ENCODE measurements at places on chromosomes 13 and 19.

- no peak for DNase-seq
These were observed 43.3 kb downstream of the KCNC3 start for GRCh38 chr19:50285833-50286232.

DNA sequence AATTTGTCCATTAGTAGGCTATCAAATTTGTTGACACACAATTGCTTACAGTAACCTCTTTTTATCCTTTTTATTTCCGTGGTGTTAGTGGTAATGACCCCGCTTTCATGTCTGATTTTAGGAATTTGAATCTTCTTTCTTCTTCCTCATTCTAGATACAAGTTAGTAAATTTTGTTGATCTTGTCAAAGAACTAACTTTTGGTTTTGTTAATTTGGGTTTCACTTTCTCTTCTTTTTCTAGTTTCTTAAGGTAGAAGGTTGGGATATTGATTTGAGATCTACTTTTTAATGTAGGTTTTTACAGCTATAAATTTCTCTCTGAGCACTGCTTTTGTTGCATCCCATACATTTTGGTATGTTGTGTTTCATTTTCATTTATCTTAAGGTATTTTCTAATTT is 53.3 kb upstream of the SLC7A1 start:
- DNase-seq: no peak

GRCh38 chr19:17418710-17419109 is 1.1 kb upstream of the MVB12A start:
- no peak for DNase-seq

GRCh38 chr13:71703138-71703537 is 163.9 kb downstream of the DACH1 start:
- no peak for DNase-seq

DNA sequence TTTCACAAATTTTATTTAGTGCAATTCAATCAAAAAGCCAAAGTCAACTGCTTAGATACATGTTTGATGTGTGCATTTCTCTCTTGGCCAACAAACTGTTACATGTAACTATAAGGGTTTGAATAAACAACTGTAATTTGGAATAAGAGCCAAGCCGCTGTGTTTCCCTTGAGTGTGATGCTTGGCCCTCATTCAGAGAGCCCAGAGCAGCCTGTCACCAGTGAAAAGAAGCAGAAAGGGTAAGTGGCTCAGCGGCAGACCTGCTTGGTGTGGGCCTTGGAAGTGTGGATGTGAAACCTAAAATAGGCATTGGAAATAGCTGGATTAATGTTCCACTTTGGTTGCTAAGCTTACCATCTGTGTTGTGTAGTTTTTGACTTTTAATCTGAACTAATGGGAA is 924.6 kb downstream of the OLFM4 start:
- DNase-seq: no peak

- no peak for DNase-seq
These were observed 170.0 kb upstream of the KL start for GRCh38 chr13:32845952-32846950.

DNA sequence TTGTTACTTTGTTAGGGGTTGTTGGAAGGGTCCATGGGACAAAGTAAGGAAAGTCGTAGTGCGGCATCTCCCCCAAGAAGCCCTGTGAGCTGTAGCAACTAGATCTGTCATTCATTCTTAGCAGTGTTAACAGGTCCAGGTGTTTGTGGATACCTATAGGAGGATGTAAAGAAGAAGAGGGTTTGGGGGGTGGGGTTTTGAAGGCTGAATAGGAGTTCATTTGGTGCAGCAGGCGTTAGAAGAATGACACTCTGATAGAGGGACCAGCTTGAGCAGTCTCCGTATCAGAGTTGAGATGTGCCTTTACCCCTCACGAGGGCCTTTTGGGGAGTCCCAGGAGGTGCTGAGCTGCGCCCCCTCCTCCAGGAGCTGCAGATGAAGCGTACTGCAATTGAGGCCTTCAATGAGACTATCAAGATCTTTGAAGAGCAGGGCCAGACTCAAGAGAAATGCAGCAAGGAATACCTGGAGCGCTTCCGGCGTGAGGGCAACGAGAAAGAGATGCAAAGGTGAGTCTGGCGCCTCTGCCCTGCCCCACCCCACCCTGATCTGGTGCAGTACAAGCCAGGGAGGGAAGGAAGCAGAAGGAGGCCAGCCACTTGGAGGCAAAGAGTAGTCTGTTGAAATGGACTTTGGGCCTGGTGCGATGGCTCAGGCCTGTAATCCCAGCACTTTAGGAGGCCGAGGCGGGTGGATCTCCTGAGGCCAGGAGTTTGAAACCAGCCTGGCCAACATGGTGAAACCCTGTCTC is 7.6 kb upstream of the IFI30 start:
- DNase-seq: no peak

- DNase-seq: no peak
These were observed 61.8 kb upstream of the KCTD15 start for GRCh38 chr19:33734913-33735312.

DNA sequence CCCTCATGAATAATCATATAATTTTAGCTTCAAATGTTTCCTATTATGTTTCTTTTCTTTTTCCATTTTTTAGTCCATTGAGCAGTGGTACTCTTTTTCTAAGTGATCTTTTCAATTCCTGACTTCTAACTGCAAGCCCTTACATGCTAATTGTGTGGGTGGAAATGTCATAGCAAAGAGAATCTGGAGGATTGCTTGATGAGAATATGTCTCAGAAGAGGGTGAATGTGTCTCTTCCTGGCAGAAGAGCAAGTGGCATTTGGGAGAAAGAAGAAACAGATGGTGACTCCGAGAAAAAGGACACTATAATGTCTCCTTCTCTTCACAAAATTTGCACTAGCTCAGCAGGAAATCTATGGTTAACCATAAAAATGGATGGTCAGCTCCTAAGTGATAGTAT is 2320.0 kb downstream of the PCDH9 start:
- no peak for DNase-seq

- DNase-seq: peak; percentile 52
These were observed 8.2 kb downstream of the FXYD5 start for GRCh38 chr19:35162471-35163326.

- no peak for DNase-seq
These were observed 733.2 kb upstream of the KLHL1 start for GRCh38 chr13:70841240-70842061.

DNA sequence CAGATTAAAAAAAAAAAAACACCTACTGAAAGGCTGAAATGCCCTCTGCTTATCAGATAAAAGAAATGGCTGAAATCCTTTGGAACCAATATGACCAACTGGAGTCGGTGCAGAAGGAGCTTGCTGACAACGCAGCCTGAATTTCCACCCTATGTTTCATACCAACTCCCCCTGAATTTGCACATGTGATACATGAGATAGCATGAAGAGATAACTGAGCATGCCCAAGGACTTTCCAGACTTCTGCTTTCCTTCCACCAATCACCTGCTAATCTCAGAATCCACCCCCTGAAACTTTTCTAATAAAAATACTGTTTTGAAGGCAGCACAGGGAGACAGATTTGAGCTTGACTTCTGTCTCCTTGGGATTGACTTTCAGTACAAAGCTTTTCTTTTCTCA is 32.2 kb upstream of the WDFY2 start:
- no peak for DNase-seq

DNA sequence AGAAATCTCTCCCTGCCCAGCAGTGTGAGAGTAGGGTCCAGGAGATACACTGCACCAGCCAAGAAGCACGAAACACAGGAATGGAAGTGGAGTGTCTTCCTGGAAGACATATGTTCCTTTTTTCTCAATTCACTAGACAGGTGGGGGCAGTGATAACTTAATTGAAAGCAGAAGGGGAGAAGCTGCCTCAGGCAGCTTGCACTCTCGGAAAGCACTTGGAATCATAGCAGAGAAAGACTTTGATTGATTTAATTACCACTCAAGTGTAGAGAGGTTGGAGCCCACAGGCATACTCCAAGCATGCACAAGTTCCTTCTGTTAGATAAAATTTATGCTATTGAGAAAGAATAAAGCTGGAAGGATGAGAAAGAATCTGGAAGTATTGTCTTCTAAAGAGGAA is 249.4 kb downstream of the SLITRK6 start:
- DNase-seq: no peak

DNA sequence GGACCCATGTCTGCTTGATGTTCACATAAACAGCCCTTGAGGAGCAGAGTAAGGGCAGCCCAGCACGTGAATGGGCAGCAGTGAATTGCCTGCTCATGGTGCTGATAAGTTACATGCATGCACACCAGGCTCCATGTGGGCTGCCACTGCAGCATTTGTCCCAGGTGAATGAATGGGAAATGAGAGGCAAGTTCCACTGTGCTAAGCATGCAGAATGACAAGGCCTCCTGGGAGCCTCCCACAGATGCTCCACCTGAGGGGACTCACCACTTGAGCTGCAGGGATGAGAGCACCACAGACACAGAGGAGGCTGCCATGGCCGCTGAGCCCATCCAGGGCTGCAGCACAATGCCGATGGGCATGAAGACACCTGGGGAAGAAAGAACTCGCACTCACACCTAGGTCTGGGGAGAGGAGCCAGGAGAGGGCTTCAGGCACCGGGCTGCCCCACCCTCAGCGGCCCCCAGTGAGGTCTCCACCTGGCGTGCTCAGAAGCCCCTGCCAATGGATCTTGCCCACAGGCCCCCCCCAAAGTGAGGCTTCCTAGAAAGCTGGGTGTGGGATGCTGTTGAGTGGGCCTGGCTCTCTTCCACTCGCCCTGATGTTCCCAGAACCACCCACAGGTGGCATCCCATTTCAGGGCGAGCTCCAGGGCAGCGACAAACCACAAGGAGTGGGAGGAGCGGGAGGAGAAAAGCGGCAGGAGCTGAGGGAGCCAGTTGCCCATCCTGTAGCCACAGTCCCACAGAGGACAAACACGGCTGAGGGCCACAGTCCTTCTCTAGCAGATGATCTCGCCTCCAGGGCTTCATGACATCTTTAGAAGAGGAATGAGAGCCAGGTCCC is 73.8 kb downstream of the CCDC70 start:
- DNase-seq: no peak

GRCh38 chr19:29302002-29302928 is 89.3 kb upstream of the UQCRFS1 start:
- no peak for DNase-seq

- no peak for DNase-seq
These were observed 516.5 kb downstream of the SUCLA2 start for GRCh38 chr13:47484548-47484947.

GRCh38 chr13:109288151-109288709 is 498.2 kb downstream of the IRS2 start:
- no peak for DNase-seq

GRCh38 chr13:32737111-32737571 is 150.9 kb downstream of the PDS5B start:
- no peak for DNase-seq

DNA sequence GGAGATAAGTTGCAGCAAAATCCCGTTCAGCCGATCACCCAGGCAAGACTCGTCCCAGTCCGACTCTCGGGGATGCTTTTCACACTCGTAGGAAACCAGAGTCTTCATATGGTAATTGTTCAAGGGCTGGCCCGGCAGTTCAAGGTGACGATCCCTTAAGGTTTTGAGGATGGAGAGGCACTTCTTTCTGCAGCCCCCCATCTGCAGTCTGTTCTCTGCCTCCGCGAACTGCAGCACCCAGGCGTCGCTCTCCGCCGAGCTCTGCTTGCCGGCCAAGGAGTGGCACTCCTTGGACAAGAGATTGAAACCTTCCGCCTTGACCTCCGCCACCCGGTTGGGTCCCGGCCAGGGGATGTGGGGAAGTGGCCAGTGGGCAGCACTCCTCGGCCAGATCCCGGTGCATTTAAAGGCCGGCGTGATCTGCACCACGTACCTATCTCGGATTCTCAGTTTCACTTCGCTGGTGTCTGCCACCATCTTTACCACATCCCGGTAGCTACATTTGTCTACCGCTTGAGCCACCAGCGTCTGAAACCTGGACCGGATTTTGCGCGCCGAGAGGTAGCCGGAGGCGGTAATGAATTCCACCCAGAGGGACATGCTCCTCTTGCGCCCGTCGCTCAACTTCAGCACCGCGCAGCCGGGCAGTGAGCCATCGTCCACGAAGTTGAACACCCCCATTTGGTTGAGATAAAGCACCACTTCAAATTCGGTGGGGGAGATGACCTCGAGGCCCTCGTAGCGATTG is 1.1 kb downstream of the MAB21L1 start:
- DNase-seq: no peak

DNA sequence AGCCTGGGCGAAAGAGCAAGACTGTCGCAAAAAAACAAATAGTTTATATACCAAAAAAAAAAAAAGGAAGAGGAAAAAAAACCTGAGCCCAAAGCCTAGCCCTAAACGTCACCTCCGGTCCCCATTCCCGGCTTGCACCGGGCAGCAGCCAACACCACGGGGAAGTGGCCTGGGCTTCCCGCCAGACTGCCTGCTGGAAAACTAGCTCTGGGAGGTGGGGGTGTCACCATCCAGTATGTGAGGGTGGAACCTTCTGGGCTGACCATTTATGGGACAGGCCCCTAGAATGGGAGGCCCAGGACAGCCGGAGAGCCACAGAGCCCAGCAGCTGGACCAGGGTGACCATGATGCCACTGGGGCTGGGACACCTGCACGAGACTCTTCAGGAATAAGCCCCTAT is 37.3 kb downstream of the IL12RB1 start:
- no peak for DNase-seq

DNA sequence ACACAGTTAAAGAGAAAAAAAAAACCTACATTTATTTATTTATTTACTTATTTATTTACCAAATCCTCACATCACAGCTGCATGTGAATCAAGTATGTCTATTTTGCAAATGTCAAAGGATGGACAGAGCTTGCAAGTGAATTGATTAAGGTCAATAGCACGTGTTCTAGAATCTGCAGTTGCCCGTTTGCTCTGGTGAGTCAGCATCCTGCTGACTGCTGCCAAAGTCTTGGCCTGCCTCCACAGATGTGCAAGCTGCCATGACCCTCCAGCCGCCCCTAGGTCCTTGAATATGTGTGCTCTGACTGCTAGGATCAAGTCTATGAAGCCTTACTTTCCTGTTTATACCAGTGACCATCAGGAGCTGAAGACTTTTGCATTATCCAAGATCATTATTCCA is 320.6 kb downstream of the GPC5 start:
- DNase-seq: no peak

- no peak for DNase-seq
These were observed 95.1 kb downstream of the ATP11A start for GRCh38 chr13:112784811-112785482.

GRCh38 chr13:102870677-102871415 is 25.0 kb downstream of the ERCC5 start:
- DNase-seq: no peak

GRCh38 chr19:15264061-15264932 is 32.0 kb upstream of the EPHX3 start:
- DNase-seq: peak; percentile 25

DNA sequence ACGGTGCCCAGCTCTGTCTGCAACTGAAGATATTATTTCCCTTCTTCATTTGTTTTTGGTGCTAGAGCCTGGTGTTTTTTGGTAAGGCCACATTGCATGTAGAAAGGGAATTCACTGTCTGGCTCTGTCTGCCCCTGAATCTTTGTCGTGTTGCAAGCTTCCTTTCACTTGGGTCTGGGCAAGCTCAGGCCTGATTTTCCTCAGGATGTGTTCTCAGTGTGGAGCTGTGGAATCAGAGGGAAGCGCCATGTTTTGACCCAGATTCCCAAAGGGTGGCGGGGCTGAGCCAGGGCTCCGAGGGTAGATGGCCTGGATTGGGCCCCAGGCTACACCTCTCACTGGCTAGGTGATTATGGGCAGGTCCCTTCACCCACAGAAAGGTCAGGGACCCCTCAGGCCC is 8.6 kb downstream of the PRKCSH start:
- DNase-seq: no peak

All from T1000 (cell line).